RCC 7860 (cell line): ENCODE measurements at places on chromosomes 2 and 18.

DNA sequence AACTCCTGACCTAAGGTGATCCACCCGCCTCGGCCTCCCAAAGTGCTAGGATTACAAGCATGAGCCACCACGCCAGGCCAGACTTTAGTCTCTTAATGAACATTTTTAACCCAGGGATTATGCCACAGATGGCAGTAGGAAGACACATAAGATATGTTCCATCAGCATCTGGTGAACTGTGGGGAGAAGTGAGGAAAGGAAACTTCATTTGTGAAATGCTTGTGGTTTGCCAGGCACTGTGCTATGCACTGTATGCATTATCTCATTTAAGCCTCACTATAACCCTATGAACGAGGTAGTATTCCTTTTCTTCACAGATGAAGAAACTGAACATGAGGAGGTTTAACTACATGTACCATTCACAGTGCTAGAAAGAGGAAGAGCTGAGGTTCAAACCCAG lies 29.3 kb downstream of the PTRHD1 start:
- no peak for DNase-seq

- no peak for DNase-seq
These were observed 36.3 kb downstream of the ACVR1C start for GRCh38 chr2:157592374-157592773.

GRCh38 chr2:73930386-73930785 lies 3.7 kb downstream of the DGUOK start:
- DNase-seq: no peak

GRCh38 chr2:227191367-227191766 lies 26.9 kb downstream of the COL4A3 start:
- DNase-seq: no peak

DNA sequence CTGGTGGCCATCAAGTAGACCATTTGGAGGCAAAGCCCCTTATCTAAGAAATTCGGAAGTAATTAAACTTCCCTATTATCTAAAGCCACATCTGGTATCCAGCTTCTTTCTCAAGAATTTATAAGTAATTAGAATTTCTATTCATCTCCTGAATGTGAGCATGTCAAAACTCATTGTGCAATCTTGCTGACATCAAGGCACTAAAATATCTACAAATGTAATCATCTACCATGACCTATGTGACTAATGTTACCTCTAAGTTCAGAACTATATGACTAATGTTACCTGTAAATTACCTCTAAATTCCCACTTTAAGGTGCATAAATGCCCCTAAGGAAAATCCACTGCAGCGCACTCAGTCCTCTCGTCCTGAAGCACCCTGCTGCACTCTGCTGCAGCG lies 773.0 kb downstream of the CPS1 start:
- DNase-seq: no peak

- peak; percentile 6 for DNase-seq
These were observed 491 bp downstream of the L3MBTL4 start for GRCh38 chr18:6414118-6414722.

DNA sequence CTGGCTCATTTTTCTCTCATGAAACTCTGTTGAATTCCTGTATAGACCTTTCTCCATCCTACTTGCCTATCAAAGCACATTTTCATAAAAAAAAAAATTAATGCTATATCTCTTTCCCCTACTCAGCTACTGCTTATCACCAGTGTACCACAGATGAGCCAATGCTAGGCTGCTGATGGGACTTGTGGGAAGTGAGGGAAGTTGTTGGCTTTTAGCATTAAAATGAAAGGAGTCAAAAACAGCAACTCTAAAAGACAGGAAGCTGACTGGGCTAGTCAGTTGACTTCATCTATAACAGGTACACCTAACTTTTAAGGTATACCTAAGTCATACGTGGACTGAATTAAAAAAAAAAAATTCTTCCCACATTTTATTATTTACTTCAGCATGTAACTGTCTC lies 102.1 kb downstream of the FAM117B start:
- DNase-seq: no peak

DNA sequence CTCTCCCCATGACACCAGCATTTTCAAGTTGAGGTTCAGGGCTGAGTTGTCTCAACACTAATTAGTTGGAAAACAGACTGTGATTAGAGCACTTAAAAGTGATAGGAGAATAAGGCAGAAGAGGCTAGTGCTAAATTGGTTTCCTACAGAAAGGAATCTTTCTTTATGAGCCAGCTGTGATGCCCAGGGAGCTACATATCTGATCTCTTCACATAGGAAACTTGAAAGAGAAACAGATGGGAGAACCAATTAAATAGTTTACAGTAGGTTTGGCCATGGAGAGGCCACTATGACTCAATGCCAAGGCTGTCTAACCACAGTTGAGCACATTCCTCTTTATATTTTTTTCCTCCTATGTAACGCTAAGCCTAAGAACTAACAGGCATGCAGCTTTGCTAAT lies 418.3 kb upstream of the CYRIA start:
- DNase-seq: no peak

DNA sequence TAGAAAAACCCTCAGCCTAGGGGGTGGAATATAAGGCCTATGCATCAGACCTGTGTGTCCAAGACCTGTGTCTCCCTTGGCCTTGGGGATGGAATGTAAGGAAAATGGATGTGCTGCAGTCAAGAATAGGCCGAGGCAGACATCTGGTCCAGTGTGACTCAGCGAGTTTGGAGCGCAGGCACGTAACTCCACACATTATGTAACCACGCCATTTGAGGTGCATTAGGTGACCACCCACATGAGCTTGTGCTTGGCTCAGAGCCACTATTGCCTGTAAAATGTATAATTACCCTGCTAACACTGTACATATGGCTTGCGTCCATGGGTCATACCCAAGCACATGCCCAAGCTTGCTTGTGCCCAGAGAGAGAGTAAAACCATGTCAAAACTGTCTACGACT lies 580.9 kb upstream of the HNMT start:
- no peak for DNase-seq

DNA sequence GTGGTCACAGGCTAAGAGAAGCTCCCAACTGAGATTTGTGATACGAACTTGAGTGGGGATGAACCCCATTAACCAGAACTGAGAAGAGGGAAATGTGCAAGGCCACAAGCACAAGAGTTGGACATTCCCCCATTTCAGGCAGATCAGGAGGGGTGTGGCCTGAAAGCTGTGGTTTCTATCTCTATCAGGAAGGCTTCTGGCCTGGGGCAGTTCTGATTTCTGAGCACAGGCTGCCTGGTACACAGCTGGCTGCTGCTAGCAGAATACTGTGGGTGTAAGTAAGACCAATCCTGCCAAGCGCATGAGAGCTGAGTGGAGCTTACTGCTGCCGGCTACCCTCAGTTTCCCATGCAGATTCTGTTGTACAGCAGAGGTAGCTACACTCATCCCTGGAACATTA lies 484.6 kb downstream of the SATB2 start:
- DNase-seq: no peak

DNA sequence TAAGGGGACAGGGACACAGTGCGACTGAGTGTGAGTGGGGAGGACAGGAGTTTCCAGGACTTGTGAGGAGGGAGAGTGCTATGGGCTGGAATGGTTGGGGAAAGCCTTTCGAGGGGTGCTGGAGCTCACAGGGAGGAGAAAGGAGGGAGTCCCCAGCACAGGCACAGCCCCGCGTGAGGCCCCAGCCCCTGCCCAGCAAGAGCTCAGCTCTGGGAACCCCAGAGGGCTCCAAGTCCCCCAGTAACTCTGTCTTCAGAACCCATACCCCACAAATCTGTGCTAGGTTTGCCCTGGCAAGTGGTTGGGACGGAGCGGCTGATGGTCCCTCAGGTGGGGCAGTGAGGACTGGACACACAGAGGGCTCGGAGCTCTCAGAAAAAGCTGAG lies 75.4 kb downstream of the SFXN5 start:
- DNase-seq: no peak

GRCh38 chr2:62152000-62152399 lies 43.9 kb upstream of the B3GNT2 start:
- peak; percentile 39 for DNase-seq
